ENCODE measurements at places on chromosomes 4 and X.

- no peak for DNase-seq
Measured at GRCh38 chrX:132965461-132965860, 7.0 kb upstream of the HS6ST2 start.

GRCh38 chrX:56600141-56600540, 36.7 kb downstream of the UBQLN2 start:
- DNase-seq: no peak

DNA sequence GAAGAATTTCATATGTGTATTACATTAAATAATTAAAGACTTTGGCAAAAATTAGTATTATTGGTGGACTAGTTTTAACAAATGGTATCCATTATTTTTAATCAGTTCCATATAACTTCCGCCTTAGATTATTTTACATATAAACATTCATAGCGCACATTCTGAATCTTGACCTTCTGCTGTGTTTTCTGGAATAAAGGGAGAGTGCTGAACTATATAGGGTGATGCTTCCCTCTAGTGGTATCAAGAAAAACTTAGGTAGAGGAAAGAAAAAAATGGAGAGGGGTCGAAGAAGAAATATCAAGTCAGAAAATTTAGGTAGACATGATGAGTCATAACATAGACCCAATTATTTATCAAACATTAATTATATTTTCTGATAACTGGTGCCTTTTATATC, 155.6 kb upstream of the PACRGL start:
- no peak for DNase-seq

DNA sequence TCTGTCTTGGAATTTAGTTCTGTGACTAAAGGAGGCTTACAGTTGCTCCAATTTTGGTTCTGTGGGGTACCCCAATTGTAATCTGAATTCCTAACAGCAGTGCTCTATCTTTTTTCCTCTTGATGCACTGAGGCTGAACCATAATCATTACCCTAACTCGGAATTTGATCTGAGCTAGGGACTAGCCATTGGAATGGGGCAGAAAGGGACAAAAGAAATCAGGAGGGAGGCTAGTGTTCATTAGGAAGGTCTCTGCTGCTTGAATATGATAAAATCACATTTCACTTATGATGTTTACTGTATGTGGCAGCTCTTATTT, 2.7 kb downstream of the KLF3 start:
- DNase-seq: no peak

Measured in CD4-positive, alpha-beta T cell treated with Interleukin-1 beta for 1 hour (primary cell).